ENCODE measurements at places on chromosomes 7 and 10.

DNA sequence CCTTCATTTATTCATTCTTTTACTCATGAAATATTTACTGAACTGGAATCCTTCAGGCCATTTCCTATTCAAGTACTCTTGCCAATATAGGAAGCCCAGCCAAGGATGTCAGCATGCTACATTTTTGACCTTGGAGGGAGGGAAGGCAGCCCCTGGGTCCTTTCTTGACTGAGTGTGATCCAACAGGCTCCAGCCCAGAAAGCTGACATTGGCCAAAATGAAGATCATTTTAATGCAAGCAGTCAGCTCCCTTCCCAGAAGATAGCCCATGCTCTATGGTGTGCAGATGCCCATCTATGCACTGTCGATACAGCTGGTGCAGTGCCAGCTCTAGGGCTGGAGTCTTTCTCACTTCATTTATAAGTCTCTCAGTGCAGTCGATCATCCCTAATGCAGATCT, 646.0 kb downstream of the KCNMA1 start:
- no peak for DNase-seq

- no peak for DNase-seq
Measured at GRCh38 chr10:115710136-115710535, 562.9 kb downstream of the GFRA1 start.

DNA sequence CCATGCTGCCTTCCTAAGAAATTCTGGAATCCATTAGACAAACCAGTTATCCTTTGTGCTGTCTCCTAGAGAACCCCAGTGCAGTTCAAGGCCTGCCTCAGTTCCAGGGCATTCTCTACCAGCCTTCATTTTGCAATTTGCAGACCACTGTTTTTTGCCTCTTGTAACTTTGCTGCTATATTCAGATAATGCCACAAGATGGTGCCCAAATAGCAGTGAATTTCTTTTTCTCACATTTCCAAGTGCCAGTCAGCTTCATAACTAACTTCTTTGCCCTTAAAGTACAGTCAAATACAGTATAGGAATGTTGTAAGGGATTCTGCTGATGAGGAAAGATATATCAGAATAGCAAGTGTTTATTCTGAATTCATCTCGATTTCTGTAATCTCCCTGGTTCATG, 25.2 kb downstream of the LOXL4 start:
- no peak for DNase-seq

GRCh38 chr7:117597755-117598154, 117.9 kb downstream of the CFTR start:
- no peak for DNase-seq

DNA sequence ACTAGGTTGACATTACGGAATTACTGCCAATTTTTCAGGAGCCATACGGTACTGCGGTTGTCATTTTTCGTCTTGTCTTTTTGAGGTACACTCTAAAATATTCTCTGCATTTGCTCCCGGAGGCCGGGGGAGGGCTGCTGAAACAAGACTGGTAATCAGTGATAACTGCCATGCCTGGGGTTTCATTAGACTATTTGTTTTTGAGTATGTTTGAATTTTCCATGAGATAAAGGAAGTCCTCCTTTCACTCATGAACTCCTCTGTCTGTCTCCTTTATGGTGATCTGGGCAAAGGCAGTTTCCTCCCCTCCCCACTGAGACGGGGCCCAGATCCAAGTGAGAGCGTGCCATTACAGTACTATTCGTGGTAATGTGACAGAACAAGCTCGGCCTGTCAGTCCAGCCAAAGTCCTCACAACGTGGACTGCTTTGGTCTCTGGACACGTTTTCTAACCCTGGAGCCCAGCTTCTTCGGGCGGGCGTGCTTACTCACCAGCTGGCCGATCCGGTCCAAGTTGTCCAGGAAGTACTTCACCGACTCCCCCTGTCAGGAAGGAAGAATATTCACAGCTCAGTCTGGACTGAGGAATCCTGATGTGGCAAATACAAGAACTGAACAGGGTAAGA, 45.1 kb downstream of the AMZ1 start:
- DNase-seq = no peak

DNA sequence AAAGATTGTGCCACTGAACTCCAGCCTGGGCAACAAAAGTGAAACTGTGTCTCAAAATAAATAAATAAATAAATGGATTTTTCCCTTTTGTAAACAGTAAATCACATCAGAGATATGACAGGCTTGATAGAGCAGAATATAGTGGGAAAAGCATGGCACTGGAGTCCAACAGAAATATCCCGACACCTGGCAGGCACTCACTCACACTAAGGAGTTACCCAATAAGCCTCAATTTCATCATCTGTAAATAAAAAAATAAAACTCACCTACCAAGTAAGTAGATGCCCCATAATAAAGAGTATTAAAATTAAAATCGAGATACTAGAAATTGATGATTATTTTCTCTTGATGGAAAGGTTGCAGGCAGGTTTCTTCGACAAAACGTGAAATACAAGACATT, 1.7 kb downstream of the ATE1 start:
- no peak for DNase-seq

DNA sequence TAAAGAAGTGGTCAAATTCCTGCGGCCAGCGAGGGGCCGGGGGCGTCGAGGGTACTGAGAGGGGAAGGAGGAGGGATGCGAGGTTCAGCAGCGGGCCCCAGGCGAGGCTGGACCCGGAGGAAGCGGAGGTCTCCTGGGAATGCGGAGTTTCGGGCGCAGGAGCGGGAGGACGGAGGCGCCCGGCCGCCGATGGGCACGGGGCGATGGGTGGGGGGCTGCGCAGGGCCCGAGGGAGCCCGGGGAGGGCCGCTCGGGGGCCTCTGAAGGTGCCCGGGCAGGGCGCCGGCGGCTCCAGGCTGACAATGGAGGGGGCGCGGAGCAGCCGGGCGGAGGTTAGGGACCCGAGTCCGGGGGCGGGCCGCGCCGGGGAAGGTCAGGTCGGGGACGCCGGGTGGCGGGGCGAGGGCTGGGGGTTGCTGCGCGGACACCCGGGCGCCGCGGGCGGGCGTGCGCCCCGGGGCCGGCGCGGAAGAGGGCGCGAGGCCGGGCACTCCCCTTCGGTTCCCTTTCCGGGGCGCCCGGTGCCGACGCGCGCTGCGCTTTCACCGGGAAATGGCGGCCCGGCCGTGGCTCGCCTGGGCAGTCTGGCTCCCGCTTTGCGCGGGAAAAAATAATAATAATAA, 683 bp downstream of the MACROH2A2 start:
- DNase-seq = no peak

DNA sequence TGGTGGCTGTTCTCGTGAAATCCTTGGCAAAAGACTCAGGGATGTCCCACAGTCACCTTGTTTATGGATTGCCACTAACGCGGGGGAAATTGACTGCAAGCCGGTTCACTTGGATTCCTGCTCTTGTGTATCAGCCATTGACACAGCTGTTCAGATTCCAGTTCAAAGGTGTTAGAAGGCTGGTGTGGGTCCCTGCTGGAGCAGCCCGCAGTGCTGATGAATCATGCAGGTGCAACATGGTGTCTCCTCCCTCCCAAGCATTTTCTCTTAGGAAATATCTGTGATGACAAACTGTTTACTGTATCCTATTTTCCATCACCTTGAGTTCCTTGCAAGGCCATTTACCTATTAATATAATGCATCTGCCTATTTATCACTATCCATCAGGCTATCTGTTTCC, 170.1 kb downstream of the GATA3 start:
- no peak for DNase-seq

GRCh38 chr7:131620673-131621609, 64.5 kb upstream of the PODXL start:
- DNase-seq = no peak

- DNase-seq = no peak
Measured at GRCh38 chr10:91598211-91598977, 34.5 kb downstream of the PPP1R3C start.

DNA sequence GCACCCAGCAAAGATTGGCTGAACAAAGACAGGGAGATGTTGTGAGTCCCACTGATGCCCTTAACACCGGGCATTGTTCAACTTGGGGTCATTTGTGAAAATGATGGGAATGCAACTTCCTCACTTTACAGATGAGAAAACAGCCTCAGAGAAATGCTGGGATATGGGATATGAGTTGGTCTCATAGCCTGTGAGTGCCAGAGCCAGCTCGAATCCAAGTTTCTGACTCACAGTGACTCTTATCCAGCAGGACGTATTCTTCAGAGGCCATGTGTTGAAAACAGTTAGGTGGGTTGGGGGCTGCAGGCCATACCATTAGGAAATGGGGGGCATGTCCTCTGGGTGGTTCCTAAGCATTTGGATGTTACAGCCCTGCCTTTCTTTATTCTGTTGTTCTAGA, 45.2 kb downstream of the KIAA1217 start:
- no peak for DNase-seq

GRCh38 chr7:13449460-13449859, 540.0 kb downstream of the ETV1 start:
- DNase-seq = no peak

GRCh38 chr7:116592445-116592844, 67.6 kb downstream of the CAV1 start:
- DNase-seq = no peak

DNA sequence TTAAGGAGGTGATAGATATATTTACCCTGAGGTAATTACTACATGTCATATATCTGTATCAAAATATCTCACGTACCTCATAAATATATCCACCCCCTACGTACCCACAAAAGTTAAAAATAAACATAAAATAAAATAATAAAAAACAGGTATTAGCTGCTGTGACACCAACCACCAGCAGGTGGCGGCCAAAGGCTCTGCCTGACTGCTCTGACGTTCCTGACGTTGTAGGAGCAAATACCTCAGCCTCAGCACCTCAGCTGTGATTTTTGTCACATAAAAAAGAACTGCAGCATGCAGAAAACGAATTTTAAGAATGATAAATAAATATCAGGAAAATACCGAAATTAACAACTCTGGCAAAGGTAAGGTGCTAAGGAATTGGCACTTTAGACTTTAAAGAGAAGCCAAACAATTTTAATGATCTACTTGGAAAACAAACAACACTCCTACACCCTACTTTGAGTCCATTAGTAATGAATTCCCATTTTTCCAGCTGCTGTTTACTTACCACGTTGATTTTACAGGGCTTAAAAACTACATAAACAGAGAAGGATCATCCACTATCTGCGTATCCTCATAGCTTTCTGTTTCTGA, 125.4 kb upstream of the TARP start:
- no peak for DNase-seq

GRCh38 chr7:76149847-76150691, 51.6 kb upstream of the SRRM3 start:
- DNase-seq = no peak

GRCh38 chr7:131533151-131533559, 23.3 kb downstream of the PODXL start:
- no peak for DNase-seq

DNA sequence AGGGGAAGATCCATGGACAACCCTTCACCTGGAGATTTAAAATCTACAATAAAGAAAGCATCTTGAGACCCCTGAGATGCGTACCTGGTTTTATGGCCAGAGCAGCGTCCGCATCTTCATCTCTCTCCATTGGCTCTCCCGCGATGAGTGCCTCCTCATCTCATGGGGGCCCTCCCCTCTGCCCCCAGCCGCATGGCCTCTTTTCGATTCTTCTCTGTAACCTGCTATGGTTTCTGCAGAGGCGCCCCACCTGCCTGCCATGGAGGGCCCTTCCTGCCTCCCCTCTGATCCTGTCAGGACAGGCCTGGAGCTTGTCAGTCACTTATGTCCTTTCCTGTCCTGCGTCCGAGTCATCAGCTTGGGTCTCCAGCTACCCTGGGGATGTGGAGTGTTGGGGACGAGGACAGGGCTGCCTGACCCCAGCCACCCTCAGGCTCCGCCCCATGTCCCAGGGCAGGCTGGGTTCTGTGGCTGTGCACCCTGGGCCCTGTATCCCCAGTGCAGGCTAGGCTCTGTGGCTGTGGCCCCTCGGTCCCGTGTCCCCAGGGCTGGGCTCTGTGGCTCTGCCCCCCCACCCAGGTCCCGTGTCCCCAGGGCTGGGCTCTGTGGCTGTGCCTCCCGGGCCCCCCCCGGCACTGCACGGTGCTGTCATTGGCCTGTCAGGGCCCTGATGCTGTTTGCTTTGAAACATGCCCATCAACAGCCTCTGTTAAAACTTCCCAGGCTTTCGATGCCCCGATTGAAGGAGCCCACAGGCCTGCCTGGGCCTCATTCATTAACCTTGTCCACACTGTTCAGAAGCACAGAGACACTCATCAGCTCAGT, 99.8 kb downstream of the WDR37 start:
- DNase-seq = no peak

DNA sequence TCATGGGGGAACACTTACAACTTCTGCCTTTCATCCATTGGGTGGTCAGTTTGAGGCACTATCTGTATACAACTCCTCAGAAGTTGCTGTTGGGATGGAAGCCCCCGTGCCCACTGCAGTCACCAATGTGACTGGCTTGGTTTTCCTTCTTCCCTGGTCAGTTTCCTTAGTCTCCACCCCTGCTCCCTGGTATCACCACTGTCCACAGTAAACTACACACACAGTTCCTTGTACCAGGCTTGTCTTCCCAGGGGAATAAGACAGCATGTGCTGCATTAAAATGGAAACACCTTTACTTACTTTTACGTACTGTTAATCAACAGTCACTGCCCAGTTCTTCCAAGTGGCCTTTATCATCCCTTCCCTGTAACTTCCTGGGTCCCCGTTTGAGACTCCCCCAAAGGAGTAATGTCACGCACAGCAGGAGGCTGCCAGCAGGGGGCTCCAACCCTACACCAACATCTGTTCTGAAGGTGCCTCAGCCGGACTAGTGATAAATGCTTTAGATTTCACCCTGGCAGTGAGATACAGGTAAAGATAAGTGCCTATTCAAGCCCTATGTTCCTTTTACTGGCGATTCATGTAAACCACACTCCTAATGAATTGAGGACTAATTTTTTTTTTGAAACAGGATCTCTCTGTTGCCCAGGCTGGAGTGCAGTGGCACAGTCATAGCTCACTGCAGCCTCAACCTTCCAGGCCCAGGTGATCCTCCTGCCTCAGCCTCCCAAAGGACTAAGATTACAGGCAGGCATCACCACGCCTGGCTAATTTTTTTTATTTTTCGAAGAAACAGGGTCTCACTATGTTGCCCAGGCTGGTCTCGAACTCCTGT, 45.3 kb upstream of the PIK3AP1 start:
- DNase-seq = no peak

- DNase-seq = no peak
Measured at GRCh38 chr7:37438906-37439652, 9.6 kb downstream of the ELMO1 start.

DNA sequence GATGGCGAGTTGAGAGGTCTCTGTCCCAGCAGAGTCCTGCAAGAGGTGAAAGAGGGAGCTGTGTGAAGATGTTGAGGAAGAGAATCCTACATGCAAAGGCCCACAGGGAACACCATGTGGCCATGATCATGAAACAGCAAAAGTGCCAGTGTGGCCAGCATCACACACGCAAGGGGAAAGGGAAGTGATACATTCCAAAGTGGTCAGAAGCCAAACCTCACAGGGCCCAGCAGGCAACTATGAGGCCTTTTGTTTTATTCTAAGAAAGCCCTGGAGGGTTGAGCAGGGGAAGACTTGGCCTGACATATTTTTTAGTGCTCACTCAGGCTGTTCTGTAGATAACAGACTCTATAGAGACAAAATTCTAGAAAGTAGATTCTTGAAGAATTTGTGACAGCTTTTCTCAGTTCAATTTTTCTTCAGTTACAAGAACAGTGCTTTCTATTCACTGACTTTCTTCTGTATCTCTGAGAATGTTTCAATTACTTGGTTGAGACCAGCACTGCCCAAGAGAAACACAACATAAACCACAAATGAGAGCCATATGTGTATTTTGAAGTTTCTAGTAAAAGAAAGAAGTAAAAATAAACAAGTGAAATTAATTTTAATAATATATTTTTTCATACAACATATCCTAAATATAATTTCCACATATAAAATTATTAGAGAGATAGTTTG, 82.3 kb downstream of the HTR7 start:
- DNase-seq = no peak

- DNase-seq = no peak
Measured at GRCh38 chr7:6536262-6537260, 14.7 kb downstream of the GRID2IP start.

Measured in iPS DF 19.7 (cell line).